Caudate nucleus (tissue), 63 donors: ENCODE measurements at places on chromosomes 5 and 9.

DNA sequence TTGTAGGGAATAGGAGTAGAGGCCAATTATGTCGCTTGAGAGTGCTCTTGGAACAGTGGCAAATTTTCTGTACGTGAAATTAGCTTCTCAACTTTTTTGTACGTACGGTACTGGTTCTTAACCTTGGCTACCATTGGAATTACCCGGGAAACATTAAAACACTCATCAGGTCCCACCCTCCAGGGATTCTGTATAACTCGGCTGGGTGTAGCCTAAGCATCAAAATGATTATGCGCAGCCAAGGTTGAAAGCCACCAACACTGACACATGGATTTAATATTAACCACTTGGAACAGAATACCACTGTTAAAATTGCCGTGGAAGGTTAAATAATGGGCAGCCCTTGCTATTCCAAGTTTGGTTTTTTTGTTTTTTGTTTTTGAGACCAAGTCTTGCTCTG is 17.4 kb downstream of the DNAJA1 start:
- no peak for DNase-seq

- no peak for DNase-seq
Measured at GRCh38 chr9:81245254-81245956, 443.9 kb downstream of the TLE1 start.

DNA sequence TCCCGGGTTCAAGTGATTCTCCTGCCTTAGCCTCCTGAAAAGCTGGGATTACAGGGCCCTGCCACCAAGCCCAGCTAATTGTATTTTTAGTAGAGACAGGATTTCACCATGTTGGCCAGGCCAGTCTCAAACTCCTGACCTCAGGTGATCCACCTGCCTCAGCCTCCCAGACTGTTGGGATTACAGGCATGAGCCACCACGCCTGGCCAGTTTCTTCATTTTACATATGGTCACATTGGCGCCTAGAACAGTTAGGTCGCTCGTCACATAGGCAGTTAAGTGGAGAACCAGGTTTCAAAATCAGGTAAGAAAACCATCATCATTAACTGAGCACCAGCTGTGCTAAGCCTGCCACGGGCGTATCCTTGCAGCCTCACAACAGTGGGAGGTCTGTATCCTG is 36.1 kb downstream of the OLFML2A start:
- no peak for DNase-seq

GRCh38 chr9:114311571-114312512 is 11.1 kb upstream of the ORM1 start:
- DNase-seq = no peak

DNA sequence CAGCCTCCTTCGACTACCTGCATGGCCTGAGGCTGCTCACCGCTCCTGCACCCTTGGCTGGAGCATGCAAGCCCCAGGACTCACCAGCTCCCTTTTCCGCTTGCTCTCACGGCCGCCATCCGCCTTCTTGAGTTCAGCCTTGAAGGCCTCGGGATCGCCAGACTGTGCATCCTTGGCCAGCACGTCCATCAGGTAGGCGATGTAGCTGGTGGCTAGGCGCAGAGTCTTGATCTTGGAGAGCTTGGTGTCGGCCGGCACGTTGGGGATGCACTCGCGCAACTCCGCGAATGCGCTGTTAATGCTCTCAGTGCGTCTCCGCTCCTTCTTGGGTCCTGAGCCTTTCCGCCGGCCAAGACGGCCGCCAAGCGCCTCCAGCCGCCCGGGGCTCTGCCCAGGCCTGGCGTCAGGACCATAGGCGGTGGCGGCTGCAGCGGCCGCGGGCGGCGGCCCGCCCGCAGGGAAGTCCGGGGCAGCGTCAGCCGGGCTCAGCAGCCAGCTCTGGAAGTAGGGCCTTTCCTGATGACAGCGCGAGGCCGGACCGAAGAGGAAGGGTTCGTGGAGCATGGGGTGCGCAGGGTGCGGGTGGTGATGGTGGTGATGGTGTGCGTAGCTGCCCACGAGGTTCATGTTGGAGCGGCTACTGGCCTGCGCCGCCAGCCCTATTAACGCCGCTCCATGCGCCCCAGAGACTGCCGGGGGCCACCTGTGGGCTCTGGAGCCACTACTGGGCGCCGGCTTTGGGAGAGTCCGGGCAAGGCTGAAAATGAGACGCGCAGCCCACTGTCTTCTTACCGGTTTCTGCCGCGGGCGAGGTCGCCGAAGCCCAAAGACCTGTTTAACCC is 424 bp downstream of the HAND1 start:
- DNase-seq = no peak
